ENCODE measurements at places on chromosomes 7 and 10.

- DNase-seq = no peak
These were observed 204.6 kb downstream of the IMMP2L start for GRCh38 chr7:111357691-111358090.

- DNase-seq = no peak
These were observed 472.8 kb downstream of the KCNMA1 start for GRCh38 chr10:77164616-77165311.

GRCh38 chr10:130931256-130931655 lies 380.3 kb downstream of the TCERG1L start:
- no peak for DNase-seq

DNA sequence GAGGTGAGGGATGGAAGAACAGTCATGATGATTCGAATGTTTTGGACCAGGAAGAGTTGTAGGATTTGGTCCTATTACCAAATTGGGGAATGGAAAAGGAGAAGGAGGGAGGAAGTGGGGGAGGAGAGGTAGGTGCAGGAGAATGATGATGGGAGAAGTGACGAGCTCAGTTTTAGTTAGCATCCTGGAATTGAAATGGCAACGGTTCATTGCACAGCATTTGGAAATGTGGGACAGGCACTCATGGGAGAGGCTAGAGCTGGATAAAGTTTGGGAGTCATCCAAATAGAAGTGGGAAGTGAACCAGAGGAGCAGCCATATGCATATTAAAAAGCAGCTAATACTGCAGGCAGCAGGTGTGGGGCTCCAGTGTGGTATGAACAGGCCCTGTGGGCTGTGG lies 253.6 kb downstream of the SORCS3 start:
- no peak for DNase-seq

DNA sequence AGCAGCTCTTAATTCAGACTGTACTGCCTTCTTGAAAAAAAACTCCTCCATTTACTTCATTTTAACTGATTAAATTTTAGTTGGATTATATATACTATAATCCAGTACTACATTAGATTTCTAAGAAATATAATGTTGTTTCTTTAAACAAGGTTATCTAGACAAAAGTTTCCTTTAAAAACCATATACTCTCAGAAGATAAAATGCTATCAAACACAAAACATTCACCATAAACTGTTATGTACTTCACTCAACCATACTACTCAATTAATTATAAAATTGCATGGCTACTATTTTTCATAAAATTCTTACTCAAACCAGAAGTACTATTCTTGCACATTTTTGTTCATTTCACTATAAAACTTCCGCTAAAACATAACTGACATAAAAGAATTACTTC lies 12.7 kb downstream of the GPR22 start:
- DNase-seq = no peak

Data from stimulated activated CD4-positive, alpha-beta T cell treated with anti-CD3 and anti-CD28 coated beads, Interleukin-1b, Interleukin-23, amount 100 ng/mL, for 1 hour (primary cell).